ENCODE measurements at places on chromosomes 13 and 19.

DNA sequence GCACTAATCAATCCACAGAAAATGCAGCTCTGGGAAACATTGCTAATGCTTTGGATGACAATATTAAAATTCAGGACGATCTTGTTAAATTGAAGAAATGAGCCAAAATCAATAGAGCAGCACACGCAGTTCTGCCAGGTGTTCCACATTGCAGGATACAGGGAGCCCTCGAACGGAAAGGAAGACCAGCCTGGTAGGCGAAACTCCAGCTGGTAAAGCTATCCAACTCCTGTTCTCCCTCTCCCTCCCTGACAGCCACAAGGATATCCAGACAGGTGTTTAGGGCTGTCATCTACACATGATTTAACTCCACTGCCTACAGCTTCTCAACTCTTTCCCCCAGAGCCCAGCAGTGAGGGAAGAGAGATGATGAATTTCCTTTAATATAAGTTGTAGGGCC, 67.7 kb downstream of the EPSTI1 start:
- no peak for DNase-seq

- no peak for DNase-seq
Measured at GRCh38 chr19:29563486-29564101, 37.8 kb downstream of the VSTM2B start.

DNA sequence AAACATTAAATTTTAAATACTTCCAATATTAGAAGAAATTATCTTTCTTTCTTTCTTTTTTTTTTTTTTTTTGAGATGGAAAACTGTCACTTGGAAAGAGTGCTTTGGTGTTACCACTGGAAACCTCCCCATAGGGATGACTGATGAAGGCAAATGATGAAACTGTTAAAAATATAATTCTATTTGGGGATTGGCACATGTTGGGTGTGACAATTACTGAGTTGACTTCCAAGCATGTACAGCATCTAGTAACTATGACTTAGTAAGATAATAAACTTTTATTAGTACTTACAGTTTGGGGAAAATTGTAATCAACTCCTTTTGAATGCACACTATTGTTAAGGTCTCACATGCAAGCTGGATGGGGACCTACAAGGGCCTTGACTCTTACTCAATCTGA, 592.5 kb downstream of the KCTD12 start:
- DNase-seq, result no peak

DNA sequence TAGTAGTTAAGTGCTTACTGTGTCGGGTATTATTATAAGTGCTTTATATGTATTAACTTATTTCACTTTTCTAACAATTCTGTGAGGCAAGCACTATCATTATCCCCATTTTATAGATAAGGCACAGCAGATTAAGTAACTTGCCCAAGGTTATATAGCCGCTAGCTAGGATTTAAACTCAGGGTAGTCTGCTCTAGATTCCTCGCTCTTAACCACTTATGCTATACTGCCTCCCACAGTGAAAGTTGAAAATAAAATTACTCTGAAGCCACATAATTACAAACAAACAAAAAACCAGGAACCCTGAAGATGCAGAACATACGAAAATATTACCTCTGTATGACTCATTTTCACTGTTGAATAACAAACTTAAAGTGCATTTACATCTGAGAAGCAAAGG, 3.9 kb downstream of the TEX30 start:
- no peak for DNase-seq

- no peak for DNase-seq
Measured at GRCh38 chr13:64477146-64477545, 2753.0 kb downstream of the PCDH9 start.

- no peak for DNase-seq
Measured at GRCh38 chr13:27481766-27482165, 31.4 kb upstream of the MTIF3 start.

- no peak for DNase-seq
Measured at GRCh38 chr13:48429886-48430285, 17.0 kb upstream of the LPAR6 start.

- DNase-seq, result no peak
Measured at GRCh38 chr13:99151516-99151915, 49.1 kb upstream of the UBAC2 start.

GRCh38 chr13:50357586-50358118, 342.4 kb downstream of the KCNRG start:
- no peak for DNase-seq

DNA sequence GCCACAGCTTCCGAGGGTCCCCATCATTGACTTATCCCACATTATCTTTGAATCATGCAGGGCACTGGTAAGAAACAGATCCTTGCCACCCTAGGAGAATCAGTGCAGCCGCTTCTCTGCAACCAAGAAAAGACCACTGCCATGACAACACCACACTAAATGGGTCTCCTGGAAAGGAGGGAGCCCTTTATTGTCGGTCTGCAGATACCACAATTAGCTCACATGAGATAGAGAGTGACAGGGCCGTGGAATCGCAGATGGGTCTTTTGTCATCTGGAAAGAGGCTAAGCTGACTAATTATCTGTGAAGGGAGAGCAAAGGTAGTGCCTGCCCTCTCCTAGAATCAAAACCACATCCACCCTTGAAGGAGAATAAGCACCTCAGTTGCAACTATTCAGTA, 178.3 kb upstream of the MYO16 start:
- no peak for DNase-seq

- DNase-seq, result no peak
Measured at GRCh38 chr19:49243129-49243528, 81.9 kb downstream of the SLC6A16 start.

DNA sequence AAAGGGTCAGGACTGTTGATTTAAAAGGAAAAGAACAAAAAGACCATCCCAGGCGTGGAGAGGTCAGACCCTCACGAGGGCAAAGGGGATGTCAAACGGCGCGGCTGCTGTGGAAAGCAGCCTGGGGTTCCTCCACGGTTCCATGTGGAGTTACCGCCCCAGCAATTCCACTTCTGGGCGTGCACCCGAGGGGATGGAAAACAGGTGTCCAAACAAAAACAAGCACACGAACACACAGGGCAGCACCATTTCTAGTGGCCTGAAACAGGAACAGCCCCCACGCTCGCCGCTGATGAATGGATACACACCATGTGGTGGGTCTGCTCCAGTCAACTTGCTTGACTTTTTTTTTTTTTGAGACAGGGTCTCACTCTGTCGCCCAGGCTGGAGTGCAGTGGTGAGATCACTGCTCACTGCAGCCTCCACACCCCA, 11.2 kb downstream of the AP3D1 start:
- no peak for DNase-seq

DNA sequence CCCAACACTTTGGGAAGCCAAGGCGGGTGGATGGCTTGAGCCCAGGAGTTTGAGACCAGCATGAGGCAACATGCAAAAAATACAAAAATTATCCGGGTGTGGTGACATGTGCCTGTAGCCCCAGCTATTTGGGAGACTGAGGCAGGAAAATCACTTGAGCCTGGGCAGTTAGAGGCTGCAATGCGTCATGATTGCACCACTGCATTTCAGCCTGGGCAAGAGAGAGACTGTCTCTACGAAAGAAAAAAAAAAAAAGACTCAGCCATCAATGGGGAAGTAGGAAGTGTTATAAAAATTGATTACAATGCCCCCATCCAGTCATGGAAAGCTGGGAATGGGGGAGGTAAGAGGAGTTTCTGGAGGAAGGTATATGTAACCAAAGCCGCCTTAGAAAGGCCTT, 5.4 kb downstream of the TYK2 start:
- no peak for DNase-seq

DNA sequence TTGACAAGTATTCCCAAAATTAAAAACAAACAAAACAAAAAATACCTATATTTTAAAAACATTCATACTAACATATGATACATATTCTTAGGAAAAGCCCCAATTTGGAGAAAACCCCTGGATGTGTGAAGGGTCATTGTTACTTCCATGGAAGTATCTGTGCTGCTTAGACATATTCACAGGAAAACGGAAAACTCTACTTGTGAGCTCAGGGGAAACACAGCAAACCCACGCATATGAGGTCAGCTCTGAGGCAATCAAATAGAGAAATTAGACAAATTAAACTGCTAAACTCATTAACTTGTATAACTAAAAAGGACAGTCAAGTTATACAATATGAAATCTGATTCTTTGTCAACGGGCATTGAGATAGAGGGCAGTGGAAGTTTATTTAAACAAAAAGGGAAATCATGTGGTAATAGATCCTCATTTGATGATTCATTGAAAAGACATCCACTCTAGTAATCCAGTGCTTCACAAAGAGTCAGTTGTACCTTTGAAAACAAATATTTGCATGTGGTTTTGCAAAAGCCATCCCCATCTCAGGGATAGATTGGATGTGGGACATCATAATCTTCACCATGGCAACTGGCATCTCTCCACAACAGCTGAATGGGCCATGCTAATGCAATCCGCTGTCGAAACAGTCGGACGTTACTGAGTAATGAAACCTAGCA, 423.4 kb downstream of the ITGBL1 start:
- DNase-seq, result no peak

Measured in central memory CD8-positive, alpha-beta T cell (primary cell).